ENCODE measurements at places on chromosomes 6 and 20.
A peak's percentile ranks its signal among the peaks of the same experiment; 100 is the strongest.

GRCh38 chr6:13515912-13516311 is 28.5 kb upstream of the GFOD1 start:
- no peak for DNase-seq

- DNase-seq, result peak; percentile 97
Measured at GRCh38 chr6:155117256-155117655, 122.1 kb downstream of the TIAM2 start.

DNA sequence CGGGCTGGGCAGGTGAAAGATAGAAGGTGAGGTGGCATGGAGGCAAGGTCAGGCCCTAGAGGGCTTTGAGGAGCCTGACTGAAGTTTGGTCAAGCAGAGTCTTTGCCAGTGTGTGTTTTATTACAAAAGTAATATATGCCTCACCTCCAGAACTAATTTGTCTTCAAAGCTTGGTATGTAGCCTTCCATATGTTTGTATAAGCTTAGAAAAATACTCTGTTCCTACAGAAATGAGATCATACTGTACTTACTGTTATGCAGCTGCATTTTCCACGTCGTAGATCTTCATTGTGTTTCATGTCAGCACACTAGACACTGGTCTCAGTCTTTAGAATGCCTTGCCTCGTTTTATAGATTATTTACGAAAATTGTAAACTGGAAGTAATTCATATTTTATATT is 61.8 kb downstream of the ANKS1A start:
- no peak for DNase-seq

DNA sequence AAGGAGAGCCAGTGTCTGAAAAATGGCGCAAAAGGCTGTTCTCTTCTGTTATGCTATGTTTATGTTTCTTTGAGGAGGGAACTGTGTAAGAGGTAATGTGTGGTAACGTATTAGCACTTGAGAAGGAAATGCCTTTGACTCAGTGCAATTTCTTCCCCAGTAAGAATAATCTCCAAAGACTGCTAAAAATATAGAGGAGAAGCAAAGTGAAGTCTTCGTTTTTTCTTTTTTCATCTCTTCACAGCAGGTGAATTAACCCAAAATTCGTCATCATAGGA is 47.1 kb upstream of the IFNGR1 start:
- DNase-seq, result no peak

DNA sequence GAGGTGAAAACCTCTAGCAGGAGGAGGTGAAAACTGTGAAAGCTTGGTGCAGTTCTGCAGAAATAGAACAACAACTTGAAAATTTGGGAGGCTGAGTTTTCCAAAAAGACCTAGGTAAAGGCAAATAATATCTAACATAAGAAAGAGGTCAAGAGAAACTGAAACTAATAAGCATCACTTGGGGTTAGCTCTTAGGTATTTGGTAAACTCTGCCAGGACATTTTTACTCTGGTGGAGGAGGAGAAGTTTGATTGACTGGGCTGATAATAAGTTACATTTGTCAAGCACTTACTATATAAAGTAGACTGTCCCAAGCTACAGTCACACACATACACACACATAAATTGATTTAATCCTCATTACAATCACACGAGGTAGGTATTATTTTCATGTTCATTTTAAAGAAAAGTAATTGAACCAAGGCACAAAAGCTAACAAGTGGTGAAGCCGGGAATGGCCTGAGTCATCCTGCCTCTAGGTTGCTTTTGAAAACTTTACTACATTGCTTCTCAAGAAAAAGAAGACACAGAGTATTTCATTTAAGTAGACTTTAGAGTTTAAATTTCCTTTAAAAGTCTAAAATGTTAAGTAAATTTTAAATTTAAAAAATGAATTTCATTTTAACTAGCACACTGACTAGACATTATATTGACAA is 275.5 kb downstream of the PTPRK start:
- peak; percentile 48 for DNase-seq

GRCh38 chr6:25215881-25216280 is 63.3 kb upstream of the CARMIL1 start:
- DNase-seq, result peak; percentile 56

DNA sequence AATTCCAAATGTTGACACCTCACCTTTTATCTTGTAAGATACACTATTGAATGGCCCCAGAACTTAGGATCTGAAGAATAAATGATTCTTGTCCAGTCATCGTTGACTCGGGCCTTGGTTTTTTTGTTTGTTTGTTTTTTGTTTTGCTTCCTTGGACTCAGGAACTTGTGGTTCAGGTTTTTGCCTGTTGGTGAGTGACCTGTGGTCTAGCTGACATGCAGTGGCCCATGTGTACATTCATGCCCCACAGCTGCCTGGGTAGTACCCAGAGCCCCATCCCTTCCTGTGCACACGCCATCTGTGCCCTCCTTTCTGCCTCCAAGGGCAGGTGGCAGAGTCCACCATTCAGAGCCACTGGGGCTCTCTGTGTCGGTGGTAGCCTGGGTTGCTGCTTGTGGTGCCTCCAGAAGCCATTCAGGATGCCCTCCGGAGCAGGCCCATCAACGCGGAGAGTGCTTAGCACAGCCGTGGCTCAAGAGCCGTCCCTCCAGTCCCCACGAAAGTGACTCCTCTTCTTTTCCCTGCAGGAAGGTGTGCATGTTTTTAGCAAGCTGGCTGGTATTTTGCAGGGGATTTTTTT is 85.9 kb downstream of the SYNJ2 start:
- DNase-seq, result no peak

DNA sequence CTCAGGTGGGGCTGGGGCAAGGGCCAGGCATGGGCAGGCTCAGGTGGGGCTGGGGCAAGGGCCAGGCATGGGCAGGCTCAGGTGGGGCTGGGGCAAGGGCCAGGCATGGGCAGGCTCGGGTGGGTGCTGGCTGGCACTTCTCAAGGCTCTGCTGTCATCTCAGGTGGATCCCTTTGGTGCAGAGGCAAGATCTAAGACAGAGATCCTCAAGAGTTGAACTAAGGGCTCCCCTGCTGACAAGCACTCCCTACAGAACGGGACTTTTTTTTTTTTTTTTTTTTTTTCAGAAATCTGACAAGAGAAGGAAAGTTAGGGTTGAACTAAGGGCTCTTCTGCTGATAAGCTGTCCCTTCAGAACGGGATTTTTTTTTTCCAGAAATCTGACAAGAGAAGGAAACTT is 24.9 kb downstream of the MMP24OS start:
- DNase-seq, result no peak

- no peak for DNase-seq
Measured at GRCh38 chr20:55353206-55353605, 652.1 kb downstream of the CBLN4 start.

DNA sequence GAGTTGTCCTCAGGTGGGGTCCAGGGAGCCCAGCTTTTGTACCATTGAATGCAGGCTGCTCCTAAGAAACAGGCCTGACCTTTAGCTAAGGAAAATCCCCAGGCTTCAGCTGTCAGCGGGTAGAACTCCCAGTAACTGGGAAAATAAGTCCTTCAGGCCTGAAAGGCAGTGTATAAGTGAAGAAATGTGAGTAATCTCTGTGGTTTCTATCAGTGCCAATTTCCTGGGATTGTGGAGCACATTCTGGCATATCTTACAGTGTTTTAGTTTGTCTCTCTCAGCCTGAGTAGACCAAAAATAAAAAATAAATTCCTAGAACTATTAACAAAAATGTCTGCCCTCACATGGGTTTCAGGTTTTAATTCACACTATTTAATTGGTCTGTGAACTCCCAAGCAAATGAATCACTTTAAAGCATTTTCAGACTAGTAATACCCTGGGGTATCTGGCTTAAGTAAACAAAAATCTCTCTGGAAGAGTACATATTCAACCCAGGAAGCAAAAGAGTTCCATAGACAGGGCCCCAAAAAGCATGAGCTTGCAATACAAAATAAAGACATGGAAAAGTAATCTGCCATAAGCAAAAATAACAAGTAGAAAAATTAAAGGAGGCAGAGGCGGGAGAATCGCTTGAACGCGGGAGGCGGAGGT is 566.2 kb upstream of the NOX3 start:
- DNase-seq, result peak; percentile 88

DNA sequence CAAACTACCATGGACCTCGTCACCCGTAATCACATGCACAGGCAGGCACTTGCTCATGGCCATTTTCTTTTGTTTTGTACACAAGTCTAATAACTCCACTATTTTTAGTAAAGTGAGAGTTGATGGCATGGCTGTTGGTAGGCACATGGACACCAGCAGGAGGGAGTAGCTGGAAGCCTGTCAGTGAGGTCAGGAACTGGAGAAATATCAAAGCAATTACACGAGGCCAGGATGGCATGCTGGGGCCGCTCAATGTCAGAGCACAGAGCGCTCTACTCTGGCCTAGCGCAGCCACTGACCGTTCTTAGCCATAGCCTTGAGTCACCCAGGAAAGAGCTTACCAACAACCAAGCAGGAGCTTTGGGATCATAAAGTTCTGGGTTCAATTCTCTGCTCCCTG is 36.1 kb upstream of the GTSF1L start:
- no peak for DNase-seq

DNA sequence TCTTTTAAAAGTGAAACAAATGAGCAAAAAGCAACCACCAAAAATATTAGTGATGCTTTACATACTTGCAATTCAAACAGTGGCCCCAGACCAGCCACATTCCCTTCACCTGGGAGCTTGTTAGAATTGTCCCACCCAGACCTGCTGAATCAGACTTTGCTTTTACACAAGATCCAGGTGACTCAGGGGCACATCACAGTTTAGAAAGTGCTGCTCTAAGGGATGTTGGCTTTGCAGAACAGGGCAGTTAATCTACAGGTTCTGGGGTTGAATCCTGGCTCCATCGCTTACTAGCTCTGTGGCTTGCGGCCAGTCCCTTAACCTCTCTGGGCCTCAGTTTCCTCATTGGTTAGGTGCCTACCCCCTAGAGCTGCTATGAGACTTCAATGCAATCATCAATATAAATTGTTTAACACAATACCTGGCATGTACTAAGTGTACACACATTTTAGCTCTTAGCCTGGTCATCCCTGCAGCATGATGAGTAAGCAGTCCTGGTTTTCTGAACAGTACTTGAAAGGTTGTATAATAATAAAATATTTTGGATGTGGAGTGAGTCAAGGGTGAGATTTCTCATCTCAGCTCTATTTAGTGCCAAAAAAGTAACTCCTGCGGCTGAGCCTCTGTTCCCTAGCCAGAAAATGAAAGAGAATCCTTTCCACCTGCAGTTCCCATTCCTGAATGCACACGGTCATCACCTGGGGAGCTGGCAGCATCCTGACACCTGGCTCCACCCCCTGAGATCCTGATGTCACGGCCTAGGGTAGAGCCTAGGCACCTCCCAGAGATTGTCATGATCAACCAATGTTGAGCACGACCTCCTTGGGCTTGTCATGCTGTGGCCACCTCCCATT is 162.7 kb downstream of the ANKRD60 start:
- no peak for DNase-seq

DNA sequence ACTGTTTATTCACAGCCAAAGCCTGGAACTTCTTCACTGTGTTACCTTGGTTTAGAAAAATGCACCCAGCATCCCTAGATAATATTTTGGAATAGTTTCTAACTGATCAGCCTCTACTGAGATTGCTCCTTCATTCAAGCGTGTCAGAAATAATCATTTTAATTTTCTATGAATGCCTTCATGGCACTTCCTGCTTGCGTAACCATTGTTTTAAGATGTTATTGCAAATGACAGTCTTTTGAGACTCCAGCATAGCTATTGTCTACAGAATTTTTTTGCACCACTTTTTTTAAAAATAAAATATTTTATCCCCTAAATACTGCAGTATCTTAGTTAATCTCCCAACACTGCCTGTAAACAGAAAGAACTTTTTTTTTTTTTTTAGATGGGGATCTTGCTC is 213.1 kb downstream of the PHACTR1 start:
- no peak for DNase-seq

DNA sequence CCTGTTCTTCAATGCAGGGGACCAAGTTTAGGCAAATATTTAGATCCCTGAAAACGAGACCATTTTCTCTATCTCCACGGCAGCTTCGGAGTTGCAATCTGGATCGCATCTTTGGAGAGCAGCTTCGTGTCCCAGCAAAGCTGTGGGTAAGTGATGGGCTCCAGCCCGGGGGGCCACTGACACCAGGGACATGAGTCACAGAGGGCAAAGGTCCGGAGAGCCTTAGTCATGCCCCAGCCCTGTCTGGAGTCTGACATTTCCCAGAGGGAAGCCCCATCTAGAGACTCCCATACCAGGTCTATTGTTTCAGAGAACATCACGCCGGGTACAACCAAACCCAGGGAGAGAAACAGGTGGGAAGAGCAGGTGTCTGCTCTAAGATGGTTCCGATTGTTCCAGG is 95.9 kb downstream of the NFATC2 start:
- peak; percentile 91 for DNase-seq

GRCh38 chr20:3901706-3902440 is 12.7 kb downstream of the PANK2 start:
- no peak for DNase-seq

DNA sequence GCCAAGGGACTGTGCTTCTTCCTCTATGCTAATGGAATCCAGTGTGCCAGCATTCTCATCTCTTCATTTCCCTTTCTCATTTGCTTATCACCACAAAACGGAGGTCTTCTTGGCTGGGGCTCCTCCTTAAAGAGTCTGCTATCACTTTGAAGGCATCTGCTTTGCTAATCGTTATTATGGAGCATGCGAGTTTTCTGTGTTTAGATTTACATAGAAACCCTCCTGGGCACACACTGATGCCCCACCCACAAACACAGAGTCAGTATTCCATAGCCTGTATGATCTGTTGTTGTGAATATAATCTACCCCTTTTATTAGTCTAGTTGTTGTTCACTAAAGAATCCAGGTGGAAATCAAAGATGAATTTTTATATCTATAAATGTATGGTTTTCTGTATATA is 83.4 kb upstream of the XRN2 start:
- no peak for DNase-seq

DNA sequence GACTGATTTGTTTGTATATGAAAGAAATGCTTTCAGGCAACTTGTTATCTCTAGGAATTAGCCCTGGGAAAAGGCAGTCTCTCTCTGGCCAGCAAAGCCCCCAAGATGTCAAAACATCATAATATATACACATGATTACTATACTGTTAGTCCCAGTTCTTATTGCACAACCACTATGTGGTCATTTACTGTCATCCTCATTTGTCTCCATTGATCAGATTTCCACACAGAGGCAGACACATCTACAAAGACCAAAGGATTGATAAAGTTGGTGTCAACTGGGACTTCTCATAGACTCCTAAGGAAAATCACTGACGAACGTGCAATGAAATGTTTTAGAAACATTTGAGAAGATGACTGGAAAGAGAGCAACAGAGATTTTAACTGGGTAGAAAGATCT is 71.9 kb upstream of the POPDC3 start:
- no peak for DNase-seq
